ENCODE measurements at places on chromosomes 3 and 15. TPM values are rescaled to one million over a fixed set of nuclear protein-coding genes. Genes with fewer than 3 reads are reported as not detected.

C3orf49 gene
- total RNA-seq = not detected

RASGRF1 gene
- total RNA-seq = not detected

DNA sequence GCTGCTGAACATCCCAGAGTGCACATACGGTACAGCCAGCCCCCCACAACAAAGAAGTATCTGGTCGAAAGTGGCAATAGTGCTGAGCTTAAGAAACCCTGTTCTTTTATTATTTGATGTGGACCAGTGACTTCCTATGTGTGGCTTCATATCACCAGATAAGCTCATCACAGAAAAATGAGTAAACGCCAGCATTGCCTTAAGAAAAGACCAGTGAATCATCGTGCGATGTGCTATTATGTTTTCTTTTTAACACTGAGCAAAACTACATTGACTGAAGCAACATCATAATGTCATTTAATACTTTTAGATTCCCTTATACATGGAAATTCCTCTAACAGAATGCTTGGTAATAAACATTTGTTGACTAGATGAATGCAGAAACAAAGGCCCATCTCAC is 45.2 kb upstream of the ARRDC4 start:
- no peak overlapping the region for H3K27ac ChIP-seq
- no peaks in the 10 kb centered on the region for H3K36me3 ChIP-seq
- H3K4me3 ChIP-seq = no peak overlapping the region
- no peaks in the 10 kb centered on the region for H3K4me1 ChIP-seq
- H3K27me3 ChIP-seq = no peaks in the 10 kb centered on the region

- peaks cover 7% of the 10 kb centered on the region for H3K36me3 ChIP-seq
- no peak for DNase-seq
- no peak overlapping the region for H3K4me3 ChIP-seq
- peaks cover 19% of the 10 kb centered on the region for H3K4me1 ChIP-seq
- H3K27ac ChIP-seq = no peak overlapping the region
These were observed 3.3 kb downstream of the MRPS11 start for GRCh38 chr15:88470625-88471372.

GOLGA8N gene
- 0.82 TPM for total RNA-seq

UCN2 gene
- total RNA-seq = not detected

GRCh38 chr3:89260721-89261120 is 153.3 kb downstream of the EPHA3 start:
- no peak overlapping the region for H3K4me3 ChIP-seq
- H3K27ac ChIP-seq = no peak overlapping the region
- H3K27me3 ChIP-seq = no peaks in the 10 kb centered on the region
- no peaks in the 10 kb centered on the region for H3K36me3 ChIP-seq
- H3K4me1 ChIP-seq = no peaks in the 10 kb centered on the region

FEM1B gene
- 37.7 TPM for total RNA-seq

DNA sequence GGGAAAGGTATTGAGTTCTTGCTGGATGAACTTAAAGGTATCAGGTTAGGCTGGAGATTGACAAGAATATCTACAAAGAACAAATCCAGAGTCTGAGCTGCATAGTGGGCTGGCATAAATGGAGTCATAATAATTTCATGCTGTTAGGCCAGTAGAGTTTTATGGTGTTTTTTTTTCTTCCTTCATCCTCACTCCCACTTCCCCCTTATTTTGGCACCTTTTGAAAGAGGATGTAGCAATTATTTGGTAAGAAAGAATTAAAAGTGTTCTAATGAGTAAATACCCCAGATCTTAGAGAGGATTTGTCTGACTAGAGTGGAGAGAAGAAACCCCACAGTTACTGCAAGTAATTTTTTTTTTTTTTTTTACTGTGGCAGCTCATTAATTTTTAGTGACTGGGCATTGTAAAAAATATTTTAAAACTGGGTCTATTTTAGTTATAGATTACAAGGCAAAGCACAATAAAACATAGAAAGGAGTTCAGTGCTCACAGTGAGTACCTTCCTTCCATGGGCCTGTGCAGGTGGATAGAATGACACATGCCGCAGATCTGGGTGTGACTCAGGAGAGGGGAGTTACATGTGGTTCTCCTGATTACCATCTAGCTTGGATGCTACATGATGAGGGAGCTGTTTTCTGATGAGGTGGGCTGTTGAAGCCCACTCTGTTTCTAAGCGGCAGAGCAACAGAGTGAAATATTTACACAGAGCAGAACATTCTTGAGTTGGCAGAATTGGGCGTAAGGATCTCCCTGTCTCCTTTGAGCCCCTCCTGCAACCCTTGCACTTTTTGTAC is 5.3 kb downstream of the EDEM1 start:
- H3K4me1 ChIP-seq = peaks cover 70% of the 10 kb centered on the region
- DNase-seq = no peak
- no peaks in the 10 kb centered on the region for H3K27me3 ChIP-seq
- H3K27ac ChIP-seq = no peak overlapping the region

LEKR1 gene
- 0.64 TPM for total RNA-seq

GRCh38 chr3:69251078-69251805 is 128.8 kb upstream of the LMOD3 start:
- H3K4me3 ChIP-seq = no peak overlapping the region
- DNase-seq = no peak
- H3K4me1 ChIP-seq = no peaks in the 10 kb centered on the region
- H3K27ac ChIP-seq = no peak overlapping the region
- H3K27me3 ChIP-seq = no peaks in the 10 kb centered on the region

RTP3 gene
- total RNA-seq = not detected

DNA sequence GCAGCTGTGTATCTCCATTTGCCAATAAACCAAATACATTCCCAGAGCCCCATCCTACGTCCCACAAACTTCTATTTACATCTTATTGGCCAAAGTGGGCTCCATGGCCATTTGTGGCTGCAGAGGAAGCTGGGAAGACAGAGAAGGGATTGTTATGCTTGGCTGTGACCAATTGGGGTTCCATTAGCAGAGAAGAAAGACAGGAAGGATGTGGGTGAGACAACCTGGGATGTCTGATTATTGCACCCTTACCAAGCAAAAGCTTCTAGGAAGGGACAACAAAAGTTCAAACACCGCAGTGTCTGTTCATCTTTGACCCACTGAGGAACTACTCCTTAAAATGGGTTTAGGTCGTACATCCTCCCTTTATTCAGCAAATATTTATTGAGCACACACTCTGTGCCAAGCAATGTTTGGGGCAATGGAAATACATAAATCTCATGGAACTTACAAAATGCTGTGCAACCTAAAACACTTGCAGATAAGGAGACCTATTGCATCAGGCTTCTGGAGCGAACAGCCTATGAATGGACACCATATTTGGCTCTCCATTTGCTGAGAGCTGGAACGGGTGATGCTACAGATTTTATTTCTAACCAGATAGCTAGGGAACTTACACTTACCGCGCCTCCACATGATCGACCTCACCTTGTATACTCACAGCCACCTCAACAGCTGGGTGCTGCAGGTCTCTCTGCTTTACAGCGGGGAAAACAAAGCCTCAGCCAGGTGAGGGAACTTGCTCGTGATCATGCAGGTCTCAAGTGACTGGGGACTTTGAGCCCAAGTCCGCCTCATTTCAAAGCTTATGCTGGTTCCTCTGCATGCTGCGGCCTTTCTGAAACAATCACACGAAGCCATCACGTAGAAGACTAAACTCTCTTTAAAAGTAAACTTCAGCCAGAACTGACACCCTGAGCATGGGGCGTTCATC is 21.4 kb upstream of the NR2E3 start:
- no peaks in the 10 kb centered on the region for H3K4me1 ChIP-seq
- no peaks in the 10 kb centered on the region for H3K36me3 ChIP-seq
- H3K4me3 ChIP-seq = no peak overlapping the region
- H3K27ac ChIP-seq = no peak overlapping the region

DNA sequence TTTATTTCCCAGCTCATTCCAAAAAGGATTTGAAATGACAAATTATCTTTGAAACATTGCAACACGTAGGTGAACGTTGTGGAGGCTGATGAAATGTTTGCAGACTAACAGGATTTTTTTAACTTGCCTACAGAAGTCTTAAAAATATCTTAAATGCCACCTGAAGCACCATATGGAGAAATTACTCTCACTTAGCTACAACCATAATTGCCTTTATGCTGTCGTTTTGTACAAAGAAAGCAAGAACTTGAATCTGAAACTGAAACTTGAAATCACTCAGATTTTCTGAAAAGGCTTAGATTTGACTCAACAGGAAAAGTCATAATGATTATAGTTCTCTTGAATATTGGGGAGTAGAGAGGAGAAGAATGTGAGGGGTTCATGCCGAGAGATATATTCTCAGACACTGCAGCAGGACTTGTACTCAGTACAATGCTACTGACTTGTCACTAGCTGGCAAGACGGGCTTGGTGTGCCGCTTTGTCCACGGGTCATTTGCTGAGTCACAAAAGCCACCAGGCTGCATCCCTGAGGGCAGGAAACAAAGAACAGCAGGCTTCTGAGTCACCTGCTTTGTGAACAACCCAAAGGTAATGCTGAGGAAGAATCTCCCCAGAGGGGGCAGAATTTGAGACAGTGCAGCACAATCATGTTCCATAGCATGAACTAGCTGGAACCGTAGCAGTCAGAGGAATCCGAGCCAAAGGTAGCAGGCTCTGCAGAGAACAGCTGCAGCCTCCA is 7.1 kb upstream of the FMN1 start:
- H3K27ac ChIP-seq = peak overlapping the region; percentile 20
- no peaks in the 10 kb centered on the region for H3K27me3 ChIP-seq
- peak overlapping the region; percentile 46 for H3K4me3 ChIP-seq
- no peak for DNase-seq
- H3K4me1 ChIP-seq = peaks cover 13% of the 10 kb centered on the region

DNA sequence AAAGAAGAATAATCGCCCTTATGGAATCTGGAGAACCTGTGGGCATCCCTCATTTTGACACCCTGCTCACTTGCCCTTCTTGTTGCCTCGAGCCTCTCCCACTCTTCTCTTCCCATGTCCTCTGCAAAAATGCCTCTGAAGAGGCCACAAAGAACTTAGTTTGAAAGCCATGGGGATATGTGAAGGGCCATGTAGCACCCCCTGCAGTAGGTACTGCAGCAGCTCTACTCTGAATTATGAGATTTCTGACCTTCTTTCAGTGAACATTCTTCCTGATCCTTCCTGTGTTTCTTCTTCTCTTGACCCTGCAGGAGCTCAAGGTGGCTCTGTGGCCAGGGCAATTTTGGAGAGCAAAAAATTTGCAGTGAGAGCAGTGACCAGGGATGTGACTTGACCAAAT is 30.4 kb upstream of the TRA2B start:
- no peaks in the 10 kb centered on the region for H3K36me3 ChIP-seq
- no peak for DNase-seq

APOD gene
- not detected for total RNA-seq

DNA sequence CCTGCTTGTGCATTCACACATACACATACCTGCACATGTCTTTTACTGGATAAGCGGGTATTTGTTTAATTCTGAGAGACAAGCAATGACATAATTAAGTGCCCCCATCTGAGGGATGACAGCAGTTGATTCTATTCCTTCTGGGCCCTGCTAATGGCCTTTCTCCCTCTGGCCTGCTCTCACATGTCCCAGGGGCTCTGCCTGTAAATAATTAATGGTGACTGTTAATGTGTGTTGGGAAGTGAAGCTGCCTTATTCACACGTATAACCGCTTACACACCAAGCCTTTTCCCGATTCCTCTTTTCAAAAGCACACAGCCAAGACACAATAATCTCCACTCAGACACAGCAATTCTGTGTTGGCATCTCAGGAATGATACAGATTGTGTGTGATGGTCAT is 47.8 kb downstream of the LRRK1 start:
- DNase-seq = no peak
- H3K27ac ChIP-seq = no peak overlapping the region
- no peaks in the 10 kb centered on the region for H3K4me1 ChIP-seq

CCR4 gene
- 113 TPM for total RNA-seq

GRCh38 chr15:62248277-62248984 is 83.3 kb upstream of the C2CD4B start:
- DNase-seq = no peak
- H3K27me3 ChIP-seq = no peaks in the 10 kb centered on the region
- H3K36me3 ChIP-seq = no peaks in the 10 kb centered on the region
- no peak overlapping the region for H3K27ac ChIP-seq
- H3K4me3 ChIP-seq = no peak overlapping the region
- no peaks in the 10 kb centered on the region for H3K4me1 ChIP-seq

CSTA gene
- total RNA-seq = not detected

DNA sequence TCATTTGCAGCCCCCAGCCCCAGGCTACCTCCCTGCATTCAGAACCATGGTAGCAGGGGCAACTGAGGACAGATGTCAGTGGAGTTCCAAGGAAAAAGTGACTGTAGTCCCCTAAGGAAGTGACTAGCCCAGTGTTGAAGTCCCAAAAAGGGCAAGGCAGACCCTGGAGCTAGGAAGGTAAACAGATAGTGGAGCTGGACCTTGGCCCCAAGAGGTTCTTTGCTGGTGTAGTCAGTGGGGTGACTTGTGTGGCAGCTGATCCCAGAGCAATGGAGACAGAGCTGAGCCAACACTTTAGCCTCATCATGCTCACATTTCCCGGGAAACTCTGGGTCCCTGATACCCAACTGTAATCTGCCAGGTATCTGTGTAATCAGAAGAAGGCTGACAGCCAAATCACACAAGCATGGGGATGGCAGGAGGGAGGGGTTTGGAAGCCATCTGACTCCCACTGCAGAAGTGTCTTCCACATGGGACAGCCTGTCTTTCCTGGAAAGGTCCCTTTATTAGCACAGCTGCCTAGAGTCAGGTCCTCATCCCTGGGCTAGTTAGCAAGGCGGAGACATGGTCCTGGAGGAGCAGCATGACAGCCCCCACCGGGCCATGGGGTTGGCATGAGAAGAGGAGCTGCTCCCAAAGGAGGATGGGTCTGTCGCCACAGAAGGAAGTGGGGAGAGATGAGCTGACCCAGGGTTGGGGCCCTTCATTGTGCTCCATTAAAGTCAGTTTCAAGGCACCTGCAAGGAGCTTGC is 39.8 kb downstream of the PXYLP1 start:
- H3K27me3 ChIP-seq = no peaks in the 10 kb centered on the region
- no peak for DNase-seq
- no peaks in the 10 kb centered on the region for H3K36me3 ChIP-seq
- H3K4me3 ChIP-seq = no peak overlapping the region
- H3K27ac ChIP-seq = no peak overlapping the region
